ENCODE measurements at places on chromosomes 3 and 15.
A peak's percentile ranks its signal among the peaks of the same experiment; 100 is the strongest.

DNA sequence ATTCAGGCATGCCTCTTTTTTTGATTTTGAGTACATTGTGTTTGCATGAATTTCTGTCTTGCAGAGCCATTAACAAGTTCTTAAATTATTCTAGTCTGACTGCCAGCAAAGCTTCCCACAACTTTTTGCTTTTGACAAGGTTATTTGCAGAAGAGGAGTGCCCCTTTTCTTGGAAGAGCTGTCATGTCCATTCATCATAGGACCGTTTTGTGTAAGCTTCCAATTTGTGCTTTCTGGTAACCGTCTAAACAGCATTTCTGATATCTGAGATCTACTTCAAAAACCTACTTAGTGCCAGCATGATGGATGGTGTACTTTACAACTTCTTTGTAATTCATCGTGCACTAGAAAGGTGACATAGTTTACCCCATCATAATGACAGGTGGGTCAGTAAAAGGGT lies 379.7 kb downstream of the NAALADL2 start:
- no peaks in the 10 kb centered on the region for H3K4me1 ChIP-seq
- H3K27ac ChIP-seq: no peak overlapping the region
- H3K36me3 ChIP-seq: no peaks in the 10 kb centered on the region

GRCh38 chr3:128128251-128128650 lies 4.6 kb upstream of the RUVBL1 start:
- H3K4me3 ChIP-seq: no peak overlapping the region
- H3K27me3 ChIP-seq: no peaks in the 10 kb centered on the region
- H3K27ac ChIP-seq: no peak overlapping the region
- H3K36me3 ChIP-seq: no peaks in the 10 kb centered on the region
- DNase-seq: no peak

DNA sequence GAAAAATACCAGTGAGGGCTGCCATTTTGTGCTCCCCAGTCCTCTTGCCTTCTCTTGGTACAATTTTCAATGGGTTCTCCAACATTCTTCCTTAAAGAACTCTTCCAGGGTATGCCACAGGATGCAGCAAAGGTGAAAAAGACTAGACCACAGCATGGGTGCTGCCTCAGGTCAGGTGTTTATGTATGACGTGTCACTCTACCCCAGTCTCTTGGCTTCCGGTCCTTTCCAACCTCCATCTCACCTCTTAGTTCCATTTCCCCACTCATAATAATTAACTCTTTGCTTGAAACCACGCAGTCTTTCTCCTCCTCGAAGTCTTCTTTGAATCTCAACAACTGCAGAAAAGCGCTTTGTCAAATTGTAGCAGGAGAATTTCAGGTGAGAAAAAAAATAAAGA lies 104.7 kb upstream of the TBC1D5 start:
- no peak for DNase-seq
- H3K27me3 ChIP-seq: peaks cover 2% of the 10 kb centered on the region
- no peak overlapping the region for H3K4me3 ChIP-seq
- H3K36me3 ChIP-seq: no peaks in the 10 kb centered on the region

DNA sequence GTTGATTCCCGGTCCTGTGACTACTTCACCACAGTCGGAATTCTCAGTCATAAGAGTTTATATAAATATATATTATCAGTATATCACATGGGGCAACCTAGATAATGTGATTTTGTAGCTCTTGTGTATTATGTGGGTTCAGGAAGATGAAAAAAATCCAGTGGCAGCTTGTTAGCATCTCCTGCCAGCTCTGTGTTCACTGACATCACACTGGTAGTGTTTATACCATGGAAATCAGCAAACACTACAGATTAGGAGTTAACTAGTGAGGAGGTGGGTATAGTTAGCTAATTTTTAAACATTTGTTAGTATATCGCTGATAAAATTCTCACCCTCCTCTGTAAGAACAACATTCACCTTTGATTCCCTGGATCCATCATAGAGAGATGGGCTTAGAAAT lies 44.5 kb upstream of the KCNMB2 start:
- H3K36me3 ChIP-seq: no peaks in the 10 kb centered on the region
- H3K27ac ChIP-seq: no peak overlapping the region
- no peak for DNase-seq
- no peaks in the 10 kb centered on the region for H3K27me3 ChIP-seq
- no peak overlapping the region for H3K4me3 ChIP-seq
- H3K4me1 ChIP-seq: no peaks in the 10 kb centered on the region

- peaks cover 35% of the 10 kb centered on the region for H3K36me3 ChIP-seq
- H3K27me3 ChIP-seq: peaks cover 2% of the 10 kb centered on the region
- no peak for DNase-seq
- no peak overlapping the region for H3K4me3 ChIP-seq
- peak overlapping the region; percentile 10 for H3K27ac ChIP-seq
Measured at GRCh38 chr3:98974442-98974841, 72.9 kb upstream of the DCBLD2 start.

All from HFFc6 (cell line).